ENCODE measurements at places on chromosomes 5 and 9.

GRCh38 chr5:176527246-176528222 is 9.7 kb downstream of the RNF44 start:
- no peak for DNase-seq

DNA sequence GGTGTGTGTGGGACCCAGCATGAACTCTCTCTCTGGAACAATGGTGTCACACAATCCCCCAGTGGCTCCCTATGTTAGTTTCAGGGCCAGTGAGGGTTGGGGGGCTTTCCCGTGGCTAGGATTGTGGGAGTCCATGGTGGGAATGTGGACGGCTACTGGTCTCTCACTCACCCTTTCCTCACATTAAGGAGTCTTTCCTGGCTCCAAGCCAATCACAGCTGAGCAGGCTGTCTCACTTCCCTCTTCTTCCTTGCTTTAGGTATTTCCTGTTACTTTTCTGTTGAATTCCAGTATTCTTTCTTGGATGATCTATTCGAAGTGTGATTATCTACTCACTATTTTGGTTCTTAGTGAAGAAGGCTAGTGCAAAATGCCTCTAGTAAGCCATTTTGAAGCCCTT is 324.4 kb upstream of the MPDZ start:
- no peak for DNase-seq

DNA sequence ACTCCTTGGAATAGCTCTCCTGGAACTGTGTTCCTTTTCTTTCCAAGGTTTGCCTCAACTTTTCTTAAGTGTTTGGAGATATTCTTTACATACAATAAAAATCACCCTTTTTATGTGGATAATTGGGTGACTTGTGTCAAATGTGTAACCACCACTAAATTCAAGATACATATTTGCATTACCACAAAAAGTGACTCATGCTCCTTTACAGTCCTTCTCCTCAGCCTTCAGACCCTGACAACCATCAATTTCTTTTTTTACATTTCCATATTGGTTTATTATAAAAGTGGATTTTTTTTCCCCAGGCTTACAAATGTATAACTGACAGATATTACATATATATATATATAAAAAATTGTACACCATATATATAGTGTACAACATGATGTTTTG is 372.0 kb upstream of the KCNN2 start:
- no peak for DNase-seq

GRCh38 chr9:135887021-135887507 is 20.3 kb downstream of the CAMSAP1 start:
- DNase-seq: no peak

GRCh38 chr9:976943-977837 is 735 bp downstream of the DMRT3 start:
- DNase-seq: peak; percentile 44

DNA sequence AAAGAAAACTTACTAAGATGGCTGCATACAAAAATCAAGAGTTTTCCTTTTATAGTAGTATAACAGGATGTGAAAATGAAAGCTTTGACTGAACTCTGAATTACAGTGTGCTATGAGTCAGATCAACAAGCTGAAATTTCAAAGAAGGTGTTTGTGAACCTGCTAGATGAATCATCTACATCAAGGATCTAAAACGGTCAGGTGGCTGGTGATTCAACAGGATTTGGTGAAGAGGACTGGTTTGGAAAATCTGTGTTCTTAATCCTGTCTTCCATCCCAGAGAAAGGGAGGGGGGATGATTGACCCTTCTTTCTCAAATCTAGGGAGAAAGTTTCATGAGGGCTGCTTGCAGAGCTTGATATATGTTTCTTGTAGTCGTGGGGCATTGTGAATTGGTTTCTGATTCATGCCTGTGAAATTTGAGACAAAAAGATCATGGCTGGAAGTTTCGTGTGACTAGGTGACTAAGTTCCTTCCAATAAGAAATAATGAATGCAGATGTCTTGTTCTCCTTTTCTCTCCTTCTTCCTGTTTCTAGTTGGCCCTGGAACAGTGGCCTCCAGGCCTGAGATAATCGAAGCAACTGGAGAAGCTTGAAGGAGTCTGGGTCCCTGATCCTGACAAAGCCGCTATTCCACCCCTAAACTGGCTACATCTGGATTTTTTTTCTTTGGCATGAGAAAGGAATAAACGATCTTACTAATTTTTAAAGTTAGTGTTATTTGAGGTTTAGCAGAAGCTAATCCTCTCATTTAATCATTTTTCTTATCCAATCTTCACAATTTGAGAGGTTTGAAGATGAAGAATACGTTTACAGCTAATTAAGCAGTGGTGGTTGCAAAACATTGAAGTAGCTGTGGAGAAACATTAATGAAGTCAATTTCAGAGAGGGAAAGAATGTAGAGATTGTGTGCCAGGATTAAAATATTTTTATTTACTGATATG is 67.2 kb downstream of the MRPS30 start:
- no peak for DNase-seq

DNA sequence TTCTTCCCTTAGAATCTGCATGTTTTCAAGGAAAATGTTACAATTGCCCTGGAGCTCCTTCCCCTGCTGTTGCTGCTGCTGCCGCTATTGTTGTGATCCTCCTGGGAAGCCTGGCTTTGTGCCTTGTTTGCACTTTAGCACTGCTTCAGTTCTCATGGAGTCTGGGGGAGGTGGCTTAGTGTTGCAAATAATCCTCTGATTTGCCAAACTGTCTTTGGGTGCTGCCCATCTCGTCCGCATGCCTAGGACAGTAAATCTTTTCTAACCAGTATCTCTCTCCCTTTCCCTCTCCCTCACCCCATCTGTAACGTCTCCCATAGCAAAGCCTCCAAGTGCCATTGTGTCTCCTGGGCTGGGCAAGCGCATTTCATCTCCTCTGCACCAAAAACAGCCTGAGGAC is 30.3 kb downstream of the FAM240B start:
- DNase-seq: peak; percentile 18

DNA sequence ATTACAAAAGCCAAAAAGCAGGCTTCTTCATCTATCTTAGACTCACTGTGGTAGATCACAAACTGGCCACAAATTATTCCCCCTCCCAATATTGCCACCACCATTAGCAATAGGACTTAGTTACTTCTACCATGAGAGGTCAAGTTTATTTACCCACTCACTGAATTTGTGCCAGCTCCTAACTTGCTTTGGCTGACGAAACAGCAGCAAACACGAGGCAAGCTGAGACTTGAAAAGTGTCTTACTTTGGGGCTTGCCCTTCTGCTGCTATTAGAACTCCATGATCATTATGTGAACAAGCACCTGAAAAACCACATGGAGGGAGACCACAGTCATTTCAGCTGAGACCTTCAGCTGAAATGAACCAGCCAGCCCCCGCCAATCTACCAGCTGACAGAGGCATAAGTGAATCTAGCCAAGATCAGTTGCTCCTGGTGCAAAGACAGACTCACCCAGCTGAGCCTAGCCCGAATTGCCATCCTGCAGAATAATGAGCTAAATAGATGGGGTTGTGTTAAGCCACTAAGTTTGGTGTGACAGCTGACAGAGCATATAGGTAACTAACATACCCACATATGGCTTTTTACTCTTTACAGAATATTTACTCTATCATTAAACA is 5.7 kb downstream of the WDR41 start:
- no peak for DNase-seq

- DNase-seq: no peak
Observed at GRCh38 chr9:87322840-87323635, 174.6 kb upstream of the DAPK1 start.

- DNase-seq: no peak
Observed at GRCh38 chr9:87894998-87895625, 12.4 kb downstream of the SPATA31E1 start.

GRCh38 chr5:141598391-141599345 is 20.1 kb downstream of the DIAPH1 start:
- DNase-seq: no peak

DNA sequence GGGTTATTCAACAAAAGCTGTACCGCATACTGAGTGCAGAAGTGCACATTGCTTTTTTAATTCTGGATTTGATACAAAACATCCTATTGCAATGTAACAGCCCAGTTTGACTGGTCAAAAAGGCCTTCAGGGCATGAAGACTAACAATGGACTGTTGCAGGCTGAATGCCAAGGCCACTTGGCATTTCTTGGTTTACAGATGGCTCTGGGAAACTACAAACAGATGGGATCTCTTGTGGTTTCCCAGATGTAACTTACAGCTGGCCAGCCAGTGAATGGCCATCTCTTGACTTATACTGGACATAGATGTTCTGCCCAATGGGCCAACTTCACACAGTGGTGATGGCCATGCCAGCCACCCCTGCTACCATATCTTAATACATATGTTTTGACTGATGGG is 36.8 kb downstream of the UGT3A2 start:
- DNase-seq: no peak

DNA sequence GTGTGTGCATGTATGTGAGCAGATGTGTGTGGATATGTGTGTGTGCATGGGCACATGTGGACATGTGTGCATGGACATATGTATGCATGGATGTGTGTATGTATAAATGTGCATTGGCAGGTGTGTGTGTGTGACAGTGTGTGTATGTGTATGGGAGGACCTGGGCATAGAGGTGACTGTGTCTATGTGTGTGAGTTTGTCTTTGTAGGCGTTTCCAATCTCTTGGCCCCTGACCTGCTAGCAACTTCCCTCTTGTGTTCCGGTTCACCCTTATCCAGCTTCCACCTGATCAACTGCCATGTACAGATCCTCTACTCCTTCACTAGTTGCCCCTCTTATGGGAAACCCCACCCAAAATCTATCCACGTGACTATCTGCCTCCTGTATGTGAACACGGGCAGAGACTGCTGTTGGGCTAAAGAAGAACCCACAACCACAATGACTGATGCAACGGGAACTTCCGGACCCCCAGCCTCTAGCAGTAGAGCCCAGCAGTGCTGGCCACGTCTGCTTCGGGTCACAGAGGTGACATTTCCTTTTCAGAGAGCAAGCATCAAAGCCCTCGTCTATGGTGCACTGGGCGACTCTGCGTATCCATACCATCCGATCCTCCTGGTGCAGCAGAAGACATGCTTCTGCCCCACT is 24.9 kb upstream of the GADD45G start:
- no peak for DNase-seq

DNA sequence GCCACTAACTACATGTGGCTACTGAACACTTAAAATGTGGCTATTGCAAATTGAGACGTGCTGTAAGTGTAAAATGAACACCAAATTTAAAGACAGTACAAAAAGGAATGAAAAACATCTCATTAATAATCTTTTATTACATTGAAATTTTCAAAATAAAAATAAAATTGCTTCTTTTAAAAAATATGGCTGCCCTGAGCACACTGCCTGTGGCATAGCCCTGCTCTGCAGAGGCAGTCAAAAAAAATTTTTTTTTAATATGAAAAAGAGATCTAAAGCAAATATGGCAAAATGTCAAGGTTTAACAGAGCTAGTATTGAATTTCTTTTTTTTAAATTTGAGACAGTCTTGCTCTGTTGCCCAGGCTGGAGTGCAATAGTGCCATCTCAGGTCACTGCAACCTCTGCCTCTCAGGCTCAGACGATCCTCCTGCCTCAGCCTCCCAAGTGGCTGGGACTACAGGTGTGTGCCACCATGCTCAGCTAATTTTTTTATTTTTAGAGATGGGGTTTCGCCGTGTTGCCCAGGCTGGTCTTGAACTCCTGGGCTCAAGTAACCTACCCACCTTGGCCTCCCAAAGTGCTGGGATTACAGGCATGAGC is 25.6 kb downstream of the CARNMT1 start:
- no peak for DNase-seq

GRCh38 chr5:167653645-167654106 is 637.8 kb upstream of the WWC1 start:
- no peak for DNase-seq

GRCh38 chr5:157540124-157540523 is 35.5 kb downstream of the ADAM19 start:
- no peak for DNase-seq

DNA sequence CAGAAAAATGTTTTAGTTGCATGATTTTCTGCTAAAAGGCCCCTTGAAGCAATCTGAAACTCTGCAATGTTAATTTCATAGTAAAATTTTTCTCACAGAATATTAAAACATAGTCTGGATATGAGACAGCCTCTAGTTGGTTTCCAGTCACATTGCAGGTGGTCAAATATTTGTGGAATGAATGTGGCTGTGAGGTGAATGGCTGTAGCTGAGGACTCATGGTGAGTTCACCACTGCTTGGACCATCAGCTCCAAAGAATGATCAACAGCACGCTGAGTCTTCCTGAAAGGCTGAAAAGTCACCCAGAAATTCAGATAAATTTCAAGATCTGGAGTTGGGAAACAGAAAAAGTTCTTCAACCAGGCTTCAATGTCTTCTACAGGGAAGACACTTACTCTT is 79.8 kb downstream of the MAT2B start:
- DNase-seq: no peak

DNA sequence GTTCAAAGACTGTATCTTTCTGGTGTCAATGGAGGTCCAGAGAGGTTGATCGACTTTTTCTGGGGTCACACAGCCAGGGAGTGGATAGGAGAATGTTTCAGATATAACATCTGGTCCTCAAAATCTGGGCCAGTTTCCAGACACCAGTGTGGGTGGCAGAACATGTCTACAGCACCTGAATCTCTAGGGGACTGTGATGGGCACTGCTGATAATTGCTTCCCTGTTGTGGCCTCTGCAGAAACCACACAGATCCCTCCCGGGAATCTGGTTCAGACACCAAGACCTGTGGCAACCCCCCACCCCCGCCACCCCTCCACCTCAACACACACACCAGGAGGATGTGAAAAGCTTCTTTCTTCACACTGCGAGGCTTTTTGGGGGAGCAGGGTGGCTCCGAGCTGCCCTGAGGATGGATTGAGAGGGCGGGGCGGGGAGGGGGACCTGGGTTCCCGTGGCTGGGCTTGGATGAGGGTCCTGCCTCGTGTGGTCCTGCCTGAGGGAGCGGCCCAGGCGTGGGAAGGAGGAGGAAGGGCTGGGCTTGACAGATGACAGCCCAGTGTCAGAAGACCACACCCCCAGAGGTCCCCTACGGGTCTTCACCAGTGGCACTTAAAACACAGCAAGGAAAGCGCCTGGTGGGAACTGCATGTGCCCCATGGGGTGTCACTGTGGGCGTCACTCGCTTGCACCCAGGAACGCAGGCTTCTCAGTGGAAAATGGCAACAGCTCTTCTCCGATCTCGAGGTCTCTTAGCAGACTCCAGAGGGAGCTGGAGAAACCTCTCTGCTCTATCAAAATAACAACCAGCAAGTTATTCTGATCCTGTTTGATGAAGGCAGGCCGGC is 55.2 kb downstream of the TRIP13 start:
- DNase-seq: no peak

- DNase-seq: no peak
Observed at GRCh38 chr9:123834889-123835562, 94.9 kb downstream of the DENND1A start.

- DNase-seq: no peak
Observed at GRCh38 chr5:53613061-53613460, 52.6 kb downstream of the NDUFS4 start.

GRCh38 chr5:59609501-59610265 is 283.8 kb downstream of the PDE4D start:
- DNase-seq: no peak

GRCh38 chr9:138075496-138075895 is 197.9 kb downstream of the CACNA1B start:
- no peak for DNase-seq

GRCh38 chr9:99092643-99093491 is 12.0 kb upstream of the TGFBR1 start:
- DNase-seq: no peak
